Head of caudate nucleus (tissue), 42 donors: ENCODE measurements at places on chromosomes 7 and 10.

DNA sequence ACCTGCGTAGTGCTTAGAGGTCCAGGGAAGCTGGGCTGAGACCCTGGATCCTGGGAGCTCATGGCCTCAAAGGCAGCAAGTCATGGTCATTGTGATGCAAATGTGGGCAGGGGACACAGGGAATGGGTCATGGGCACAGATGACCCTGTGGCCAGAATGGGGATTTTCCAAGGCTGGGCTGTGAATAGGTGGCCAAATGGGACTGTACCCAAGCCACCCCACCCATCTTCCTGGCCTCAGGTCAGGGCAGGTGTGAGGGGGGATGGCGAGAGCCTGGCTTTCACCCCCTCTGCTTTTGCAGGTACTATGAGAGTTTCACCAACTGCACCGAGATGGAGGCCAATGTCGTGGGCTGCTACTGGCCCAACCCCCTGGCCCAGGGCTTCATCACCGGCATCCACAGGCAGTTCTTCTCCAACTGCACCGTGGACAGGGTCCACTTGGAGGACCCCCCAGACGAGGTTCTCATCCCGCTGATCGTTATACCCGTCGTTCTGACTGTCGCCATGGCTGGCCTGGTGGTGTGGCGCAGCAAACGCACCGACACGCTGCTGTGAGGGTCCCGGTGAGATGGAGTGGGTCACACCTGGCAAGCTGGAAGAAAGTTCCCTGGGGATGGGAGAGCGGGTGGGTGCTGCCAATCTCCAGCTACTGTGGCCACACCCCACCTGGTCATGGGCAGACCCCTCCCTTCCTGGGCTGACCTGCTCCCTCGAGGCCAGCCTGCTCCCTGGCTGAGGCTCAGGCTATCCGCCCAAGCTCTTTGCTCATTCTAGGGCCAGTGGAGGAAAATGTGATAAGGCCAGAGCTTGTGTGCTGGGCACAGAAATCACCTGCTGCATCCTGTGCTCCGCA, 25.5 kb downstream of the RAMP3 start:
- peak; percentile 25 for DNase-seq

DNA sequence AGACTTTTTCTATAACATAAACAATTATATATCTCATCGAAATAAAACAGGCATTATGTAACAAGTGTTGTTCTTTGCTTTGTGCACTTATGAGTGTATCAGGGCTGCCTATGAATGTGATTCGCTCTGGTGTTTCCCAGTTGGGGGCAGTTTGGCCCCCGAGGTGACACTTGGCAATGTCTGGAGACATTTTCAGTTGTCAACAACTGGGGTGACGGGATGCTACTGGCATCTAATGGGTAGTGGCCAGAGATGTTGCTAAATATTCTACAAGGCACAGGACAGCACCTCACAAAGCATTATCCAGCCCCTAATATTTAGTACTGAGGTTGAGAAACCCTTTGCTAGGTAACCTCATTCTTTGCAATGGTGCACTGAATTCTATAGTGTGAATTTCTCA, 83.3 kb downstream of the PLCE1 start:
- no peak for DNase-seq

DNA sequence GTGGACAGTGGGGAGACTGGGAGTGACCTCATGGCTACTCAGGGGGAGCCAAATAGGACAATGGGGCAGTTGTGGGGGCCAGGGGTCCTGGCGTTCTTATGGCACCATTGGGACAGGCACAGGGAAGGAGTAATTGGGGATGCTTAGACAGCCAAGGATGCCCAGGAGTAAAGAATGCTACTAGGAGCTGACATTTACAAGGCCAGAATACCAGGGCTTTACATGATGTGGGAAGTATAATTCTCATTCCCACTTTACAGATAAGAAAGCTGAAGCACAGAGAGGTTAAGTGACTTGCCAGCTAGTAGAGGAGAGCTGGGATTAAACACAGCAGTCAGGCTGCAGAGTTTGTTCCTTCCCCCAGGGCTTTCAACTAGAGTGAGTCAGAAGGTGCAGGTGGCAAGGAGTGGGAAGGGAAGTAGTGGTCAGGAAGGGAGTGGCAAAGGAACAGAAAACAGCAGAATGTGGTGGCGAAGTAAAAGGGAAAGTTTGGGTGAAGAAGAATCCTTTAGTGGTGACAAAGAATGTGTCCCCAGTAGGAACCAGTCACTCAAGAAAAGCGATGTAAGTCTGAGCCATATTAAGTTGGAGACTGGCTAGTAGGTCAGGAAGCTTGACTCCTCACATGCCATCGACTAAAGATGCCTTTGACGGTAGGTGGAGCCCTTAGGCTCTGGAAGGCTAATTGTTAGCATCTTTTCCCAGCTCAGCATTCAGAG, 32.8 kb downstream of the CPVL start:
- no peak for DNase-seq

DNA sequence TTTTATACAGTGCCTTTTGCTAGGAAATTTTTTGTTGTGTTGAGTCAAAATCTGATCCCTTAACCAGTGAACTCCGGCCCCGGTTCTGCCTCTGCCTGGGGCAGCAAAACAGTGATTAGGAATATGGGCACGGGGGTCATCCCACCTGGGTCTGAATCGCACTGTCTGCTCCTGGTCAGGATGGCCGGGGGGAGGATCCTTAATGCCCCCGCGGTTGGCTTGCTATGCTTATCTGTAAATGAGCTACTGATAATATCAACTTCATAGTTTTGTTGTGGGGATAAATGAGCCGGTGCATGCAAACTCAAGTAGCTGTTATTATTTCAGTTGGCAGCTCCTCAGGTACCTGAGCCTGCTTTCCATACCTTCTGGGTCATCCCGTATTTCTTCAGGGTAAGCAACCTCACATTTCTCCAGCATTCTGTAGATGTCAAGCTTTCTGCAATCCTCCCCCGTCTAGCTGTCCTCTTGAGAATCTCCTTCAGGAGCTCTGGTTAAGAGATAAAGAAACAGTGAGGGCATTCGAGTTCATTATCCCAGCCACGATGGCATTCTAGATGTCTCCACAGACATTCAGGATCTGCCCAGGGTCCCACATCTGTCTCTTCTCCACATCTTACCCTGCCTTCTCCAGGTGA, 592.2 kb downstream of the SDK1 start:
- DNase-seq = no peak

- no peak for DNase-seq
Observed at GRCh38 chr7:138521837-138522461, 61.9 kb downstream of the TRIM24 start.
